ENCODE measurements at places on chromosomes 12 and 14.

DNA sequence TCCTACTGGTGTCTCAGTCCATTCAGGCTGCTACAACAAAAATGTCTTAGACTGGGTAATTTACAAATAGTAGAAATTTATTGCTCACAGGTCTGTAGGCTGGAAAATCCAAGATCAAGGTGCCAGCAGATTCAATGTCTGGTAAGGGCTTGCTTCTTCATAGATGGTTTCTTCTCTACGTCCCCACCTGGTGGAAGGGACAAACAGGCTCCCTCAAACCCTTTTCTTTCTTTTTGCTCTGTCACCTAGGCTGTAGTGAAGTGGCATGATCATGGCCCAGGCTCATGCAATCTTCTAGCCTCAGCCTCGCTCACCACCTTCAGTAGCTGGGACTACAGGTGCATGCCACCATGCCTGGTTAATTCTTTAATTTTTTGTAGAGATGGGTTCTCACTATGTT is 106.8 kb upstream of the RPH3A start:
- DNase-seq = no peak

- peak; percentile 68 for DNase-seq
Measured at GRCh38 chr14:59190372-59190771, 1.9 kb downstream of the DAAM1 start.

DNA sequence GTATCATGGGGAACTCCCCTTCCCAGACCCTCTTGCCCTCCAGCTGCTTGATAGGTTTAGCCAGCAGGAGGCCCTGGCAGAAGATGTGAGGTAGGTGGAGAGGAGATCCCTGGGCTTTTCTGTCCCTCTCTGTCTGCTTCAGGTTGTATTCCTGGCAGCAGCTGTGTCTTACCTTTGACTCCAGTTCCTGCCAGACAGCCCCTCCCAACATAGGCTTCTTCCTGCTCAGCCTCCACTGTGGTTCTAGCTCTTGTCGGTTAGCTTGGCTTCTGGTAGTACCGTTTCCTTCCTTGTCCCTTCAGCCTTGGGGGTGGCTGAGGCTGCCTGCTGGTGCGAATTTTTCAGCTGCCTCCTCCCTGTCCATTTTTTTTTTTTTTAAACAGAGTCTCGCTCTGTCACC is 215.7 kb upstream of the CRY1 start:
- no peak for DNase-seq

DNA sequence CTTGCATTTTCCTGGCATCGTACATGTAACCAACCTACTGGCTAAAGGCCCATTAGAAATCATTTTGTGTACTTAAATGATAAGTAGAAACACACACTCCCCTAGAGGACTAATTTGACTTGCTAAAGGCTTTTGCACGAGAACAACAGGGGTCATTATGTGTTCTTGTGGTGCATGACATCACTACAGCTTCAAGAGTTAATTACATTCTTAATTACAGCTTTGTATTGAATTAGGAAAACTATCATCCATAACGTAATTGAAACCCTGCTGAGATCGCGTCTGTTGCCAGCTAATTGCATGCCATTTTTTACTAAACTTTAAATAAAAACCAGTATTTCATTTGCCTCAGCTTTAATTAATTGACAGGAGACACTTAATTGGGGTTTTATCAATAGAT is 51.4 kb downstream of the TMEM132C start:
- no peak for DNase-seq

DNA sequence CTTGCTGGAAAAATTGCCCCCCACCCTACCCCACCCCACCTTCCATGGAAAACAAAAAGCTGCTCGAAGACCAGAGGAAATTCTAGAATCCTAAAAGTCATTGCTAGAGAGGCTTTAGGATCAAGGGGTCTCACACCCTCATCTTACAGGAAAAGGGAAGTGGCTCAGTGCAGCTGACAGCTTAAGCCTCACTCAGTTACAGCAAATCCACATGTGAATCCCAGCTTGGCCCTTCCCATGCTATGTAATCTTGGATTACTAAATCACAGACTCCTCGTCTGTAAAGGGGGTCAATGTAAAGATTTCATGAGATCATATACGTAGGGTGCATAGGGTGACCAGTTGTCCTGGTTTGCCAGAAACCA is 25.9 kb downstream of the CMKLR1 start:
- no peak for DNase-seq

DNA sequence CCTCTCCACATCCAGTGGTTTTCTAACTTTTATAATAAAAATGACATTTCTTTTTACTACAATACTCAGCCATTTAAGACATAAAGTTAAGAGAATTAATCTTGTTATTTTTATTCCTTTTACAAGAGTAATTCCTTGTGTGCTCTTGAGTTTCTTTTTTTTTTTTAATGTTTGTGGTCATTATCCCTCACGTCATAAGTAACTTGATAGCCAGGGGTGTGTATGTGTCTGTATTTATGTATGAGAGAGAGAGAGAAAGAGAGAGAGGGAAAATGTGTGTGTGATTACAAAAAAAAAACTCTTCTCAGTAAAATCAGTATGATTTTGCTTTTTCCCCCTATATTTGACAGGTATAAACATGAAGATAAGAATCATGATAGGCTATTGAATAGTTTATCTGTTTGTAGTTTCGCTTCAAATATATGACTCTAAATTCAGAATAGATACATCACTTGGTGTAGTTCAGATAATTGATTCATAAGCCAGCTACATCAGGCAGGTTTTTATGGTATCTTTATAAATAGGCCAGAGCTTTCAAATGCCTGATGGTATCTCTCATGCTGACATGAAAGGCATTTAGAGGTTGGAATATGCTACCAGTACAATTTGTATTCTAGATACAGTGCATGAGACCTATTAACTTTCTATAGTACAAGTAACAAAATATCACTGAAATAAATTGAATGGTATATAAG is 34.9 kb downstream of the RERGL start:
- no peak for DNase-seq

Measured in HTR-8/SVneo (cell line).